ENCODE measurements at places on chromosomes 7 and 10. TPM values are rescaled to one million over a fixed set of nuclear protein-coding genes. Genes with fewer than 3 reads are reported as not detected.

- H3K36me3 ChIP-seq, result no peaks in the 10 kb centered on the region
- no peak overlapping the region for H3K4me3 ChIP-seq
- no peaks in the 10 kb centered on the region for H3K27me3 ChIP-seq
- DNase-seq, result no peak
- no peak overlapping the region for H3K27ac ChIP-seq
- H3K4me1 ChIP-seq, result peaks cover 10% of the 10 kb centered on the region
Observed at GRCh38 chr10:14016931-14017333, 313.8 kb downstream of the FRMD4A start.

- no peaks in the 10 kb centered on the region for H3K4me1 ChIP-seq
- H3K36me3 ChIP-seq, result no peaks in the 10 kb centered on the region
- no peak overlapping the region for H3K4me3 ChIP-seq
- no peak overlapping the region for H3K27ac ChIP-seq
Observed at GRCh38 chr10:12588091-12588860, 238.9 kb downstream of the CAMK1D start.

DNA sequence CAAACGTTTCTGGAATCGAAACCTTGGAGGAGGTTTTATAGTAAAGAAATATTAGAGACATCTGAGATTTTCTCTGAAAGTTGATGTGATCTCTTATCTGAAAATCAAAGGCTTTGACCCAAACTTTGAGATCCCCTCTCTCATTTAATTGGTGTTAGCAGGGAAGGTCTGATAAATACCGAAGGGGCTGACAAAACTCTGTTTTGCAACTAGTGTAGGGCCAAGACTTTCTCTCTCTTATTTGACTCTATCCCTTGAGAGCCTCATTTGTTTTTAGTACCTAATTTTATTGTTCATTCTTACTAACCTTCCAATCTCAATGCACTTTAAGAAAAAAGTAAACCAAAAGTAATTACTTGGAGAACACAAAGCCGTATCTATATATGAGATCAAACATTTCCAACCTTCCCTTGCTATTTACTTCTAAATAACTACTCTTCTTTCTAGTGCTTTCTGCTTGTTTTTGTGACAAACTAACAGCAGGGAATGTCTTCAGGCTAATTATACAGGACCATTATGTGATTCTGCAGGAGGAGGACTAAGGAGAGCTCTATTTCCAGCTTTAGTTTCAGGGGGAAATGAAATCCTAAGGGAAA lies 33.4 kb upstream of the NPVF start:
- no peak overlapping the region for H3K27ac ChIP-seq
- no peaks in the 10 kb centered on the region for H3K36me3 ChIP-seq
- H3K4me1 ChIP-seq, result no peaks in the 10 kb centered on the region

GRCh38 chr7:129341212-129341611 lies 93.0 kb upstream of the STRIP2 start:
- H3K27ac ChIP-seq, result no peak overlapping the region
- no peaks in the 10 kb centered on the region for H3K36me3 ChIP-seq

DNA sequence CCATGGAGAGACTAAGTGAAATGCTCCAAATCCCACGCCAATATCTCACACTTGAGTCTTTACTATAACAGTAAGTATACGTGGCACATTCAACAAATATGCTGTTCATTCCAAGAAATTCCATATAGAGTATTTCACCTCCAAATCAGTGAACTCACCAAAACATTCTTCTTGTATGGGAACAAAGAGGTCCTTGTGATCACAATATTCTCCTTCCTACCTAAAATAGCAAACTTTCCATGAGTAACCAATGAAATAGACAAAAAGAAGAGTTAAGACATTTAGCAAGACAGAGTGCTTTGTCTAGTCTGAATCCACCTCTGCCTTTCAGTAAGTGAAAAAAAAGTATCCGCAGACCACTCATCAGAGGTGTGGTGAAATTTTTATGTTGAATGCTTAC lies 77.3 kb upstream of the NXPH1 start:
- no peaks in the 10 kb centered on the region for H3K4me1 ChIP-seq
- no peak overlapping the region for H3K4me3 ChIP-seq
- H3K27ac ChIP-seq, result no peak overlapping the region
- no peaks in the 10 kb centered on the region for H3K36me3 ChIP-seq
- no peak for DNase-seq
- H3K27me3 ChIP-seq, result no peaks in the 10 kb centered on the region

The HOXA7 gene
- polyA plus RNA-seq, result 18.1 TPM
